ENCODE measurements at places on chromosomes 4 and X. TPM values are rescaled to one million over a fixed set of nuclear protein-coding genes. Genes with fewer than 3 reads are reported as not detected.

The RTL3 gene
- not detected for total RNA-seq

The MAGEC3 gene
- not detected for total RNA-seq

The DMRTC1 gene
- total RNA-seq: not detected

GRCh38 chrX:54798137-54798536 lies at the start of gene ITIH6:
Gene ITIH6 (minus strand): TSS chrX:54798255. CDS start chrX:54798210, 45 bp downstream.
- DNase-seq: no peak

DNA sequence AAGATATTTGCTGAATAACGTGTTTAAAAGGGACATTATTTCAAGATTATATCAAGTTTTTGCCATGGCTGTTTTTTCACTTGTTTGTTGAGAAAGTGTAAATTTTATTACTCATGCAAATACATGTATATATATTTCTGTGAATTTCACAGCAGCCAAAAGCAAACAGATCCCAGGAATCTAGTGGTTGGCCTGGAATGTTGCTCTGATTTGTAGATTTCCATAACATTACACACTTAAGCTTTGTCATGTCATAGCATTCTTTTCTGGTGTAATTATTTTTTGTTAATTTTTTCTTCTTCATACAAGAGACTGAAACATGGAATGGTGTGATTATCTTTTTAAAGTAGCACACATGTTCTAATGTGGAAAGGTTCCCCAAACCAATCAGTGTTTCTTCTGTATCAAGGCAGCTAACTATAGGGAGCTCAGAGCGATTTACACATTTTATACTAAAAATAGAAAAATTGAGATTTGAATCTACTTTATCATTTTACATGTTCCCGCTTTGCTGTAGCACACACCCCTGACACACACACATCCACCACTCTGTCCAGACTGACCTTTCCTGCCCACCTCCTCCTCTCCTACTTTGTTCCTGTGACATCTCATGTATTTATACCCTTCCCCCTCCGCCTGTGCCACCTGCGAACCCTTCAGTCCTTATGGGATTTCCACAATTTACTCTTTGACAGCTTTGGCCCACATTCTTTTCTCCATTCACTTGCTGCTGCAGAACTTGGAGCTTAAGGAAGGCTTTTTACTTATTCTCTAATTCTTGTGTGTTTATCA lies 20.3 kb downstream of the RUFY3 start:
- peak; percentile 21 for DNase-seq

All from neural progenitor cell (in vitro differentiated cells).